ENCODE measurements at places on chromosomes 2 and 18. TPM values are rescaled to one million over a fixed set of nuclear protein-coding genes. Genes with fewer than 3 reads are reported as not detected.

The TRIB2 gene
- 12.7 TPM for total RNA-seq

The STPG4 gene
- total RNA-seq, result 0.28 TPM

The LBH gene
- total RNA-seq, result 158 TPM

The ATP6V1B1 gene
- not detected for total RNA-seq
